ENCODE measurements at places on chromosomes 16 and 17. TPM values are rescaled to one million over a fixed set of nuclear protein-coding genes. Genes with fewer than 3 reads are reported as not detected.

DNA sequence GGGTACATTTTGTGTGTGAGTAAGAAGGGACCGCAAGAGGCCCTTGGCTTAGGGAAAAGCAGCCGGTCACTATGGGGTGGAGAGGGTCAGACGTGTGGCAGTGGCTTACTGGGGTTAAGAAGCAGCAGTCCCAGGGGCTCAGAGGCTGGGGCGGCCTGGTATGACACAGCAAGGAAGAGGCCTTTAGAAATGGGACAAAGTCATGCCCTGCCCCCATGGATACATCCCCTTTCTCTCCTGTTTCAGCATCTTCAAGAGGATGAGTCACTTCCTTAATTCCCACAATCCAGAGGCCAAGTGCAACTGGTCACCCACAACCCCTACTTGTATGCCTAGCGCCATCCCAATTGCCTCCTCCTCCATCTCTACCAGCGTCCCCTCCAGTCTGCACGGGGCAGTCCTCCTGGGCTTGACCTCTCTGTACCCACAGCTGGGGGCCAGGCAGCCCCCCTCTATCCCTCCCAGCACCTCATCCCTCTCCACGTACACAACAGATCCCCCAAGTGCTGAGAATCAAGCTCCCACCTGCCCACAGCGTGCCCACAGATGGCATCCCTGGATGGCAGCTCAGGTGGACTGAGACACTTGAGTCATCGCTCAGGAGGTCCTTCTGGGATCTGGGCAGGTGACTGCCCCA lies 6.9 kb upstream of the EFTUD2 start:
- H3K27ac ChIP-seq, result no peak overlapping the region
- H3K36me3 ChIP-seq, result no peaks in the 10 kb centered on the region
- no peak for DNase-seq
- H3K4me3 ChIP-seq, result no peak overlapping the region
- H3K4me1 ChIP-seq, result peaks cover 5% of the 10 kb centered on the region
- H3K27me3 ChIP-seq, result peaks cover 5% of the 10 kb centered on the region

- H3K27me3 ChIP-seq, result no peaks in the 10 kb centered on the region
- no peak overlapping the region for H3K4me3 ChIP-seq
- H3K36me3 ChIP-seq, result peaks cover 36% of the 10 kb centered on the region
- no peak overlapping the region for H3K27ac ChIP-seq
Observed at GRCh38 chr17:44878627-44879221, 20.5 kb downstream of the EFTUD2 start.

DNA sequence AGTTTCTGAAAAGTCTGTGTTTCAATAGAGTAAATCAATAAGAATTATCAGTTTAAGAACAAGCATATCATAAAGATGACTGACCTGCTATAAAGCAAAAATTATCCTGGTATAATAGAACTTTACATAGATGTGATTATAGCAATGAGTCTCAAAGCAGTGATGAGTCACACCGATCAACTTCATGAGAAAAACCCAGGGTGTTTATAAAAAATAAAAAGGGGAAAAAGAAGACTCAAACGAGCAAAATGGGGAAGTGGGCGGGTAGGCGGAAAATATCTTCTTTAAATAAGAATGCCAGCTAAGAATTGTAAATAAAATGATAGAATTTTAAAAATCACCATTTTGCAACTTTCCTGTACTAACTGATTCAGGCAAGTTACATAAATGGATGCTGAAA lies 46.8 kb downstream of the BRIP1 start:
- no peak for DNase-seq
- no peaks in the 10 kb centered on the region for H3K27me3 ChIP-seq
- peaks cover 8% of the 10 kb centered on the region for H3K36me3 ChIP-seq
- H3K27ac ChIP-seq, result no peak overlapping the region
- peaks cover under 1% of the 10 kb centered on the region for H3K4me1 ChIP-seq

- no peaks in the 10 kb centered on the region for H3K4me1 ChIP-seq
- H3K27me3 ChIP-seq, result no peaks in the 10 kb centered on the region
- H3K4me3 ChIP-seq, result no peak overlapping the region
- H3K27ac ChIP-seq, result no peak overlapping the region
Observed at GRCh38 chr17:70115126-70115525, 40.1 kb downstream of the KCNJ16 start.

- H3K27me3 ChIP-seq, result no peaks in the 10 kb centered on the region
- DNase-seq, result no peak
- no peaks in the 10 kb centered on the region for H3K36me3 ChIP-seq
- H3K4me1 ChIP-seq, result no peaks in the 10 kb centered on the region
- H3K27ac ChIP-seq, result no peak overlapping the region
Observed at GRCh38 chr17:50831471-50831928, 3.9 kb upstream of the WFIKKN2 start.

- no peak overlapping the region for H3K27ac ChIP-seq
- no peak overlapping the region for H3K4me3 ChIP-seq
- no peak for DNase-seq
- H3K36me3 ChIP-seq, result no peaks in the 10 kb centered on the region
- H3K27me3 ChIP-seq, result no peaks in the 10 kb centered on the region
Observed at GRCh38 chr16:22232277-22233036, 26.4 kb downstream of the EEF2K start.

DNA sequence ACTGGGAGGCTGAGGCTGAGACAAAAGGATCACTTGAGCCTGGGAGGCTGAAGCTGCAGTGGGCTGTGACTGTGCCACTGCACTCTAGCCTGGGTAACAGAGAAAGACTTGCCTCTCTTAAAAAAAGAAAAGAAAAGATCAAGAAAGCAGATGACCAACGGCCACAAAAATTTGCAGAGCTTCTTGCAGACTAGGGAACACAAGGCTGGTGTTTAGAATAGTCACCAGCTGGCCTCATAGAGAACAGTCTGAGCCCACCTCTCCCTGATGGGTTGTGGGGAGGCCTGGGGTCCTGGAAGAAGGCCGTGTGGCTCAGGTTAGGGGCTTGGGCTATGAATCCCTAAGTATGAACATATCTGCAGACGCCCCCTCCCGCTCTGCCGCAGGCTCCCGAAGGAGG lies 73.7 kb upstream of the MED9 start:
- peak overlapping the region; percentile 42 for H3K4me3 ChIP-seq
- H3K27ac ChIP-seq, result peak overlapping the region; percentile 35
- H3K36me3 ChIP-seq, result no peaks in the 10 kb centered on the region

The ARL5C gene
- not detected for total RNA-seq

The TBC1D3E gene
- 13.3 TPM for total RNA-seq

The PRSS27 gene
- 1.4 TPM for total RNA-seq

Measured in natural killer cell treated with Interleukin-12 subunit alpha and Interleukin-12 subunit beta and Interleukin-15 and Interleukin-18, amount 100 ng/mL, for 72 hours (primary cell).